NCI-H2107 (cell line): ENCODE measurements at places on chromosomes 12 and 14.

DNA sequence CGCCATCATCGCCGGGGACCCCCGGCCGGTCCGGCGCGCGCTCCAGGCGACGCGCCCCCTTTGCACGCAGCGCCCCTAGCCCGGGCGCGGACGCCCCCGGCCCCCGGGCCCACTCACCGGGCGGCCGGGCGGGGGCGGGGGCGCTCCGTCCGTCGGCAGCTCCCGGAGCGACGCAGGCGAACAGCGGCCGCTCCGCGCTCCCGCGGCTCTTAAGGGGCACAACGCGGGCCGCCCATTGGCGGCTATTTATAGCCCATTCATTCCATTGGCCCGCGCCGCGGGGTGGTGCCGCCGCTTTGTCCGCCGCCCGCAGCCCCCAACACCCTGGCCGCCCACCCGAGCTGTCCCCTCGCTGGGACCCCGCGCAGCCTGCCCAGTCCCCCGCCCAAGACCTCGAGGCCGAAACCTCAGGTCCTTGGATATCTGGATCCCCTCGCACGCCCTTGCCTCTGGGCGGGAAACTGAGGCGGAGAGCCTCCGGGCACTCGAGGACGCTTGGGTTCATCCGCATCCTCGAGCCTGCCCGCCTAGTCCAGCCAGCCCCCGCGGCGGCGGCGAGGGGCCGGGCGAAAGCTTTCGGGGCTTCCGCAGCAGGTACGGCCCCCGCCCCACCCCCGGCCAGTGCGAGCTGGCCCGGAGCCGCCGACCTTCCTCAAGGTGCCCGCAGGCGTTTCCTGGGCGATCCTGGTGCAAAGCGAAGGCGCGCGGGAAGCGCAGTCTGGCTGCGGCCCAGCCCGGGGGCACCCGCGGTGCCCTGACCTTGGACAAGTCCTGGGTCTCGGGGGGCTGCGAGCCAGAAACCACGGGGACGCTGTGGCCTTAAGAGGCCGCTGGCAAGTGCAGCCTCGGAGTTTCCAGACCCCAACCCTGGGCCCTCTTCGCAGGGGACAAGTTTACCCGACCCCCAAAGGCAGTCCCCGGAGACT lies at the start of gene CKB:
Gene CKB, minus strand, starts transcription at position 182 of the 926 bp plus-strand sequence. CDS start 337 bp downstream, outside the sequence.
- peak; percentile 72 for DNase-seq

DNA sequence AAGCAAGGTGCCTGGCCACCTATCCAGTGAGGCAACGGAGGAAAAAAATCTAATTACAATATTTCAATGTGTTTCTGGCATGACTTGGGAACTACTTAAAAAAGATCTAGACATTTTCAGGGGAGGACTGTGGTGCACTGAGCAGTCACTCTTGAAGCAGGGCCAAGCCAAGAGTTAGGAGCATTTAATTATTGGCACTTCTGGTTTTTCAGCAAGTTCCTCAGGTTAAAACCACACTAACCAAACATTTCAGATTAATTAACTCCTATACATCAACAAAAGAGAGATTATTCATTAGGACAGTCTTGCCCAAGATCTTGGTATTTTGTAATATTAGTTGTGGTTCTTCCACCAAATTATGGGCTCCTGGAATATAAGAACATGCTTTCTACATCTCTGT lies 25.6 kb downstream of the PRKAB1 start:
- DNase-seq: no peak

- no peak for DNase-seq
Measured at GRCh38 chr12:88570103-88570502, 10.2 kb downstream of the KITLG start.

DNA sequence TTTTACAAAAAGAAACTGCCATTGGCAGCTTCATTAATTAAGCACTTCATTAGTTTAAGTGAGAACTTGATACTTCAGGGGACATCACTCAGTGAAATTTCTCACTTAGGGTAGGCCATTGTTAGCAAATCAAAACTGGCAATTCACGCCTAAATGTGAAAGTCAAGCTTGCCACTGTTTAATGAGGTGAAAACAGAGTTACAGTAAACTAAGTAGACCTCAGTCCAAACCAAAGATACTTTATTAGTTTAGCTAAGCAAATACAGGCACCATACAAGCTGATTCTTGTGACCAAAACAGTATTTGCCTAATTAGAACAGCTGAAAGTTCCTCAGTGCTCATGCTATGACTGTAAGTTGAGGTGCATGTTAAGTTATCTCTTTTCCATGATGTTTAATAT lies 176.5 kb upstream of the CPNE8 start:
- no peak for DNase-seq

DNA sequence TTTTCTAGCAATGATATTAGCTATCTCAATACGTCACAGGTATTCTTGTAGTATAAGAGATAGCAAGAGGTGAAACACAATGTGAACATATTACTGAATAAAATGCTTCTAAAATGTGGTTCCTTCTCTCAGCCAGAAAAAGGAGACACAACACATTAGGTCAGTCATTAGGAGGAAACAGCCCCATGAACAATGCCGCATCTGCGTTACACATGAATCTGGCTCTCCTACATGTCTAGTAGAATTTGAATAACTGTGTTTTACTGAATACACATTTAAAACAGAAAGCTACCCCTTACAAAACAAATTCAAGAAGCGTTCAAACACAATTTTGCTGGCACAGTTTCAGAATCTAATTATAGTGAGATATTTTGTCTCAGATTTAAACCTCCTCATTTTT lies 51.6 kb downstream of the EFCAB11 start:
- no peak for DNase-seq

DNA sequence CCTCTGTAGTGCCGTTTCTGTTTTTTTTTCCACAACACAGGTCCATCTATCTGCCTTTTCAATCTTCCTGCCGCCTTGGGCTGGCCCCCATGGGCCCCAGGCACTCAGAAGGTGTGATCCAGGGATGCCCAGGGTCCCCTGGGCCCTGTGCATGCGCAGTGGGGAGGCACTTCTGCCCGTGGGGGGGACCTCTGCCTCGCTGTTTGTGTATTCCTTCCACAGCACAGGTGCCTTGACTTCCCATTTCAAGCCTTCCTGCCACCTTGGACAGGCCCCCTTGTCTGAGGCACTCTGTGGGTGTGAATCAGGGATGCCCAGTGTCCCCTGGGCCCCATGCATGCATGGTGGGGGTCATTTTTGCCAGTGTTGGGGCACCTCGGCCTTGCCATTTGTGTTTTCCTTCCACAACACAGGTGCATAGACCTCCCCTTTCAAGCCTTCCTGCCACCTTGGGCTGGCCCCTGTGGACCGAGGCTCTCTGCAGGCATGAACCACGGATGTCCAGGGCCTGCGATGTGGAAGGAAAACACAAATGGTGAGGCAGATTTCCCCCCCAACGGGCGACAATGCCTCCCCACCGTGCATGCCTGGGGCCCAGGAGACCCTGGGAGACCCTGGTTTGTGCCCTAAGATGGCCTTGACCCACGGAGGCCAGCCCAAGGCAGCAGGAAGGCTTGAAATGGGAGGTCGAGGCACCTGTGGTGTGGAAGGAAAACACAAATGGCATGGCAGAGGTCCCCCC lies 366.5 kb downstream of the ALG10 start:
- DNase-seq: no peak

DNA sequence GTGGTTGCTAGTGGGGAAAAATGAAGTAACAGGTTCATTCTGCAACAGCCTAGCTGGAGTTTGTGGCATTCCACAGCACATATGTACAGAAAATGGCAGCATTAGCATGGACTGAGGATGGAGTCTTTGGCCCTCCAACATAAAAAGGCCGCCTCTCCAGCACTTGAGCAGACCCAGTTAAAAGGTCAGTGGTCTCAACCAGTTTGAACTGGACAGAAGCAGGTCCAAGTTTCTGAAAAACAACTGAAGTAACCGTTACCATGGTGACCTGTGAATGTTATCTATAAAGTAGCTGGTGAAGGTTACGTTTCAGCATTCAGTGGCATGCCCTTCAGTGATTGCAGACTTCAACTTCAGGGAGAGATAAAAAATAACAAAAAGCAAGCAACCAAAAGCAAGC lies 34.1 kb upstream of the OR10AD1 start:
- no peak for DNase-seq

- no peak for DNase-seq
Measured at GRCh38 chr14:80212023-80212397, 706 bp upstream of the DIO2 start.

DNA sequence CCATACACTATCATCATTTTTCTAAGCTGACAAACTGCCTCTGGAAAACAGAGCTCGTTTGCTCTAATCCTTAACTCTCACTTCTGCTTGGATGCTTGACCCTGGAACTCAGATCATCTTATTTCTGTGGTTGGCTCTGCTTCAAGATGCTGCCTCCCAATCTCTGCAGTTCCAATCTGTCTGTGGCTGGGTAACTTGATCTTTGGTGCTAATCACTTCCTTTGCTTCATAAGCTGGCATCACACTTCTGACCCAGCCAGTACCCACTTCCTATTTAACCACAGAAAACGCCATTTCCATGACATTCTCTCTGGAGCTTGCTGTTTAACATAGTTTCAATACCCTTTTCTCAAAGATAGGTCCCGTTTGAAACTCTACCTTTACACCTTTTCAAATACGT lies 254.2 kb downstream of the ACSS3 start:
- DNase-seq: no peak

- DNase-seq: no peak
Measured at GRCh38 chr12:103824290-103824689, 16.7 kb downstream of the NT5DC3 start.

- DNase-seq: no peak
Measured at GRCh38 chr14:36512585-36513003, 7.4 kb downstream of the NKX2-1 start.

GRCh38 chr14:104194716-104195115 lies 56.3 kb downstream of the KIF26A start:
- DNase-seq: no peak

DNA sequence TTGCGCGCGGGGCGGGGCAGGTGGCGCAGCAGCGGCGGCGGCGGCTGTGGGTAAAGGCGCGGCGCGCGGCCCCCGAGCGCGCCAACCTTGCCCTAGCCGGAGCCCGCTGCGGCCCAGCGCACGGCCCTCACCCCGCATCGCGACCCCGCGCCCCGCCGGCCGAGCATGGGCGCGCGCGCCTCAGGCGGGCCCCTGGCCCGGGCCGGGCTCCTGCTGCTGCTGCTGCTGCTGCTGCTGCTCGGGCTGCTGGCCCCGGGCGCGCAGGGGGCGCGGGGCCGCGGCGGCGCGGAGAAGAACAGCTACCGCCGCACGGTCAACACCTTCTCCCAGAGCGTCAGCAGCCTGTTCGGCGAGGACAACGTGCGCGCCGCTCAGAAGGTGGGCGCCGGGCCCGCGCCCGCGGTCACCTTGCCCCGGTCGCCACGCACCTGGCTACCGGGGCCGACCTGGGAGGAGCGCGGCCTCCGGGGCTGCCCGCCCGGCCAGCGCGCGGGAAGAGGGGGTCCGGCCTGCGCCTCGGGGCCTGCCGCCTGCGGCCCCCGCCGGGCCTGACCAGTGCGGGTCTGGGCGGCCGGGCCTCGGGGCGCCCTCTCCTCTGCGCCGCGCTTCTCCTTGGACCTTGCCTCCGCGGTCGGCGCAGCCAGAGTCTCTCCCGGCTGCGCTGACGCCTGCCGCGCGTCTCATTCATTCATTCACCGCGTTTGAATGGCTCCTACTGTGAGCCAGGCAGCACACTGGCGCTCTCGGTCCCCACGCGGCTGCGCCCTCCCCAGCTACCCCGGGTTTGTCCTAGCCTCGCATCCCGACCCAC lies at the start of gene BRI3BP:
Gene BRI3BP, plus strand, starts transcription at position 20 of the 811 bp plus-strand sequence. Its CDS starts 146 bp downstream, at position 166.
- peak; percentile 22 for DNase-seq

GRCh38 chr14:63542231-63542999 lies 762 bp downstream of the PPP2R5E start:
- no peak for DNase-seq

- no peak for DNase-seq
Measured at GRCh38 chr14:68783408-68784225, 9.2 kb downstream of the ZFP36L1 start.

GRCh38 chr14:24082411-24083080 lies 11.2 kb downstream of the CPNE6 start:
- DNase-seq: no peak

GRCh38 chr12:93009533-93009932 lies 80.4 kb upstream of the EEA1 start:
- DNase-seq: no peak
